CD4-positive, alpha-beta memory T cell (primary cell): ENCODE measurements at places on chromosomes 11 and 22.

DNA sequence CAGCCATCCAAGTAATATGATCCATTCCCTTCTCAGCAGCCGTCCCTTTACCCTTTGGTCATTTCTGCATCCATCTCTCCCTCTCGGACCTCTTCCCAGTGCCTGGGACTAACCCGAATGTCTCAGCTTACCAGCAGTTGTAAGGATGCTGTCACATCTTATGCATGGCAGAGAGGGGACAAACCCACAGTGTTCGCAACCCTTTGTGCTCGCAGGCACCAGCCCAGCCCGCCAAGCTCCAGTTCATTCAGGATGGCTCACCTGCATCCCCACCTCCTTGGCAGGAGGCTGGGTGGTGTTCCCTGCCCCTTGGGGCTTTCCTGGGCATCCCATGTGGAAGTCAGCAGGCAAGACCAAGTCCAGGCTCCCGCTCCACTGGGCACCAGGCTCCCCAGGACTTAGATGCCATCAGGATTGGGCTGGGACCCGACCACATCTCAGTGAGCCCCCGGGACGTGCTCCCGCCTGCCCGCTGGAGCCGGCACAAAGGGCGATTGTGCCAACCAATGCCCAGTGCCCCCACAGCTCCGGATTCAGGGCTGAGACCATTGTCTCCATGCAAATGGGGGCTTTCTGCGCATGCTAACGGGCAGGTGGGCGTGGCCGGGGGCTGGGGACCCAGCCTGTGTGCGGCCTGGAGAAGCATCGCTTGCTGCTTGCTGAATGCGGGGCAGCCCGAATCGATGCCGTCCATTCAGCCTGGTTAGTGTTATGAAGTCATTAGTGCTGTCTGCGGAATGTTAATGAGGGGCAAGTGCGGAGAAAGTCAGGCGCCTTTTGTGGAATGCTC lies 108.6 kb downstream of the KCNQ1OT1 start:
- no peak for DNase-seq

- DNase-seq, result no peak
These were observed 76.2 kb downstream of the PPP6R3 start for GRCh38 chr11:68536706-68537105.

DNA sequence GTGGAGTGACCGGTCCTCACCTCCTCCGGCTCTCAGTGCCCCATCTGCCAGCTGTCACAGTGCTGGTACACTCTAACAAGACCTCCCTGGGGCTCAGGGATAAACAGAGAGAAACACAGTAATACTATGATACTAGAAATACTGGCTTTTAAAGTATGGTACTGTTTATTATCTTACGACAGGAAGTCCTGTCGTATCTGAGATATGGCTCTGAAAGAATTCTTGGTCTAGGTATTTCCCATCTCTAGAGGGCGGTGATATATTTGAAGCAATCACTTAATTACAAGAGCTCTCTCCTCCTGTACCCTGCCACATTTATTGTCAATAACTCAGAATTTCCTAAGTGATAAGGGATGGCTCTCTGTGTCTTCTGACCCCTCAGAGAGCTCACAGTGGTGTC lies 119.1 kb downstream of the RRM1 start:
- DNase-seq, result no peak

- DNase-seq, result no peak
These were observed 47.1 kb upstream of the WNT11 start for GRCh38 chr11:76253416-76253815.

GRCh38 chr11:118929501-118930093 lies 3.9 kb upstream of the BCL9L start:
- peak; percentile 94 for DNase-seq

- no peak for DNase-seq
These were observed 224.5 kb downstream of the KIRREL3 start for GRCh38 chr11:126776119-126776518.

DNA sequence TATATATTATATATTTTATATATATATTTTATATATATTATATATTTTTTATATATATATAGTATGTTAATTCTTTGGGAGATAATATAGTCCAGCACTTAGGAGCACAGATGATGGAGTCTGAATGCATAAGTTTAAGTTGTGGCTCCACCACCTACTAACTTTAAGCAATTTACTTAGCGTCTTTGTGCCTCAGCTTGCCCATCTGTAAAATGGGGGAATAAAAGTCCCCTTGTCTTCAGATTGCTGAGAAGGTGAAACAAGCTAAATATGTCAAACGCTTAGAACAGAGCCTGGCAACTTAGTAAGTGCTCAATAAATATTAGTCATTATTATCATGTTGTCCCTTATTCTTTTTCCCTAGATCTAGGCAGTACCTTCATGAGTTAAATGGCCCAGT lies 27.5 kb downstream of the DSCAML1 start:
- DNase-seq, result no peak

- no peak for DNase-seq
These were observed 8.5 kb downstream of the TNNT3 start for GRCh38 chr11:1927848-1928469.
